AG04450 (cell line): ENCODE measurements at places on chromosomes 4 and X.

GRCh38 chr4:32440391-32440790 is 1720.2 kb downstream of the PCDH7 start:
- DNase-seq: no peak

GRCh38 chr4:37389967-37390580 is 145.5 kb downstream of the NWD2 start:
- DNase-seq: no peak

DNA sequence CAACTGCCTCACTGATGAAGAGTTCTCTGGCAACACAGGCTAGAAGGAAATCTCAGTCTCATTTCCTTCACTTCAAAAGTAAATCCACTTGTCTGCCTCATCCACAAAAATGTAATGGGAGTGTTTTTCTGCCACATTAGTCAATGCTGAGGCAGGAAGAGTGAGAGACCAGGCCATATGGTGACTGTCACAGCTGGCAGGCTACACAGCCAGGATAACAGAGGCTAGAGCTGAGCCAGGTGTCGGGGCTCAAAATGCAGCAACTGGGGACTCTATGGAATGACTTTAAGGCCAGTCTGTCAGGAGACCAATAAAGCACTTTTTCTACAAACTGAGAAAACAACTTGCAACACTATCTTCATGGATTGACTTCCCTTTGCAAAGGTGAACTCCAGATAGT is 204.2 kb downstream of the GPC3 start:
- DNase-seq: no peak

DNA sequence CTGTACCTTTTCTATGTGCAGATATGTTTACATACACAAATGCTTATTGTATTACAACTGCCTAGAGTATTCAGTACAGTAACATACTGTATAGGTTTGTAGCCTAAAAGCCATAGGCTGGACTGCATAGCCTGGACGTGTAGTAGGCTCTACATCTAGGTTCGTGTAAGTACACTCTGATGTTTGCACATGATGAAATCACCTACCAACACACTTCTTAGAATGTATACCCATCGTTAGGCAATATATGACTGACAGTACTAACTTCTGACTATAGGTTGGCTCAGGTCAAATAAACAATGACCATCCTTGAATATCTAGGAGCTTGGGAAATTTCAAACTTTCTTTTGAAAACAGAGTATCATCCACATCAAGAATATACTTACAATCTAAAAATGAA is 139.0 kb downstream of the CORIN start:
- DNase-seq: no peak

DNA sequence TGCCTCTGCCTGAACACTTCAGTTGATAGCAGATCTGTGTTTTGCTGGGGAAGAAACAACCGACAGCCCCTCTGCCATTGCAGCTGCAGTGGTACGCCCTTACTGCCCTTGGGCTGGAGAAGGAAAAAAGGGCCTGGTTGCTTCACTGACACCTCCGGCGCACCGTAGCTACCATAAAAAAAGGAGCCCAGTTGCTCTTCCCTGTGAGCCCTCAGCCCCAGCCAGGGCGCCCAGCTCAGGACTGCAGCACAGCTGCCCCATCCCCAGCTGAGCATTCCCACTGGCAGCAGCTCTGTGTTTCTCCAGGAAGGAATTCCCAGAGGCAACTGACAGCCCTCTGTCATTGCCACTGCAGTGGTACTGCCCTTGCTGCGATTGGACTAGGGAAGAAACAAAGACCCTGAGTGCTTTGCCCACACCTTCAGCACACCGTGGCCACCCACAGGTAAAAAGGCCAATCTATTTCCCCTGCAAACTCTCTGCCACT is 142.7 kb downstream of the DKK2 start:
- no peak for DNase-seq

GRCh38 chr4:172666711-172667368 is 501.8 kb upstream of the GALNT7 start:
- DNase-seq: no peak

DNA sequence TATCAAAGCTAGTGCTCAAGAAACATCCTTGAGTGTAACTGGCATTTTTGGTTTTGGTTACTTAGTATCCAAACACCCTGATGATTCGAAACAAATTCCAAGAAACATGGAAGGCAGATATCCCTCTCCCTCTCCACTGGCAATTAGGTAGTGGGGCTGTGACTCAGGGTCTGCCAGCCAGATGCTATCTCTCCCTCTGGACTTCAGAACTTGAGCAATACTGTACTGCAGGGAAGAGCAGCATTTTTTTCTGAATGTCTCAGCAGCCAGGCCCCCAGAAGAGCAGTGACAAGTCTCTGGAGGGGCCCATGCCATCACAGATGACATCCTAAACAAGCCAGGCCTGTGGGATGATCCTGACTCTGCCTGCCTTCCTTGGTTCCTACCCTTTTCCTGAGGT is 37.3 kb upstream of the BCORL1 start:
- DNase-seq: no peak

DNA sequence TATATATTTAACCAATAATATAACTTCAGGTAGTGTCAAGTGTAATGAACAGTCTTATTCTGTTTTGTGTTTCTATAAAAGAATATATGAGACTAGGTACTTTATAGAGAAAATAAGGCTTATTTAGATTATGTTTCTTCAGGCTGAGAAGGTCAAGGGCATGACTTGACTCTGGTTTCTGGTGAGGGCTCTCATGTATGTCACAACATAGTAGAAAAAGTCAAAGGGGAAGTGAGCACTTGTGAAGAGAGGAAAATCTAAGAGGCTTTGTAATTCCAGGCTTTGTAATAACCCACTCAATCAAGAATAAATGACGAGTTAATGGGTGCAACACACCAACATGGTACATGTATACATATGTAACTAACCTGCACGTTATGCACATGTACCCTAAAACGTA is 27.6 kb downstream of the PRR32 start:
- no peak for DNase-seq

DNA sequence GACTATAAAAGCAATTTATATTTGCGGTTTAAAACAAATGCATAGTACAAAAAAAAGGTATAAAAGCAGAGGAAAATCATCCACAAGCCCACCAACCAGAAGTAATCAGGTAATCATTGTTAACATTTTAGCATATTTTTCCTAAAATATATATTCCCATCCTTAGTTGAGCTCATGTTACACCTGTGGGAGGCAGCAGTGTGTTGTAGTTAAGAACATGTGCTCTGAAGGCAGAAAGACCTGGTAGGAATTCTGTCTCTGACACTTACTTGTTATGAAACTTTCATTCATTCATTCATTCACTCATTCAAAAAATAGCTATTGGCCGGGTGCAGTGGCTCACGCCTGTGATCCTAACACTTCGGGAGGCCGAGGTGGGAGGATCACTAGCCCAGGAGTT is 15.4 kb upstream of the CDKL5 start:
- no peak for DNase-seq

GRCh38 chrX:37912304-37912703 is 64.9 kb upstream of the DYNLT3 start:
- DNase-seq: no peak

GRCh38 chrX:17584248-17584681 is 153.0 kb upstream of the SCML1 start:
- DNase-seq: no peak

DNA sequence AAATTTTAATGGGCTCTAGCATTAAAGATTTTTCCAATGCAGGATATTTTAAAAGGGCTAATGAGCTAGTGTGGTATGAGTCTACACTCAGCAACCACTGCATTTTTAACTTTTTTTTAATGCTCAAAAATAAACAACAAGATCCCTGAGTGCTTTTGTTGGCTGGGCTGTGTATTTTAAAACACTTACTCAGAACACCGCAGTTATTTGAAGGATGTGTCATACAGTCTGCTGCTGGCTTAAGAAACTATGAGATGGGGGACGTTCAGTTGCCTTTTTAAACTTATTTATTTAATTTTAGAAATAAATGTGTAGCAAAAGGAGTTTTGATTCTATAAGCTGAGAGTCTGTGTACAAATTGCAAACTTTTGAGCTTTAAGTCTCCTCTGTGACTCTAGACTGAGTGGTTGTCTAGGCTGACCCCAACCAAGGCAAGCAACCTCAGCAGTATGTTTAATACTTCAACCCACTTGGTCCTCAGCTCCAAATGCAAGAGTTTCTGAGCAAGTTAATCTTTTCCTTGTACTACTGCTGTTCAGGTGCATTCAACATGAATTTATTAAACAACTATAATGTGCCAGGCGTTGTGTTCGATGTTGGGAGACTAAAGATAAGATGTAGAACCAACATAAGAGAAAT is 278.6 kb upstream of the DIPK2B start:
- DNase-seq: peak; percentile 60

GRCh38 chrX:12868747-12869146 is 1.9 kb downstream of the TLR7 start:
- DNase-seq: no peak

DNA sequence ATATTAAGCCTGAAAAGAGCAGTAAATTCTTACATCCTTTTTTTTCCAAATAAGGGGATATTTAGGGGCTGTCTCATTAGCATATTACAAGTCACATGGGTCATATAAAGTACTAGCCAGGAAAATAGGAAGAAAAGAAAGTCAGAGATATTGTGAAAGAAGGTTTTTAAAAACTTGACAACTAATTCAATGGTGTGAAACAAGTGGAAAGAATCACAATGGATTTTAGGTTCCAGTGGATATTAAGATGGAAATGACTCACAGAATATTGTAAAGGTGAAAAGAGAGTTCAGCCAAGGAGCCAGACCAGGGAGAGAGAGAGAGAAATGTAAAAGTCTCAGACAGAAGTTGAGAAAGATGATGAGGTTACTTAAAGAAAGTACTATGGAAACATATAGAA is 297.2 kb downstream of the IQCM start:
- no peak for DNase-seq

- DNase-seq: no peak
Observed at GRCh38 chr4:37754410-37755185, 68.4 kb upstream of the RELL1 start.

- DNase-seq: no peak
Observed at GRCh38 chr4:11743976-11744375, 315.3 kb upstream of the HS3ST1 start.

DNA sequence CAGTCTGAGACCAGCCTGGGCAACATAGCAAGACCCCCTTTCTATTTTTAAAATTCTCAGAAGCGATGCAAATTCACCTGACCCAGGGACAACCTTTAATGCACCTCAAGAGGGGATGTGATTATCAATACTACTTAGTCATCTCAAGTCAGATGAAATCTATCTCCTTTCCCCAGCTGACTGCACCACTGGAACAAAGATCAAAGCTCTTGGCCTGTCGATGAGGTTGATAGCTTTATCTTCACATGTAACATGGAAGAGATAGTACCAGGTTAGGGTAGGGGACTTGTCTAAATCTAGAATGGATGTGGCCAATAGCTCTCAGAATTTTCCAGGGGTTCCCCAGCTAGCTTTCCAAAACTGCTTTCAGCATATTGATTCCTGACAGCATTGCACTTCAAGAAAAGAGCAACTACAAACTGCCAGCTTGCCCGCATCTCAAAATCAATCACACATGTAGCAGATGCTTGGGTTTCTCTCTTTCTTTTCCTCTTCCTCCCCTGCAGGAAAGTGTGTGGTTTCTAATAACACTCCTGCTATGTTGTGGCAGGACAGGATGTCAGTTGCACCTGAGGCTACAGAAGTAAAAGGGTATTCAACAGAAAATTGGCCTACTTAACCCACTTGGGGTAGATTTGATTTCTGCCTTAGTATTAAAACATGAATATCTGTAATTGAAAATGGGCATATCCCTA is 12.2 kb upstream of the TMEM164 start:
- DNase-seq: no peak

DNA sequence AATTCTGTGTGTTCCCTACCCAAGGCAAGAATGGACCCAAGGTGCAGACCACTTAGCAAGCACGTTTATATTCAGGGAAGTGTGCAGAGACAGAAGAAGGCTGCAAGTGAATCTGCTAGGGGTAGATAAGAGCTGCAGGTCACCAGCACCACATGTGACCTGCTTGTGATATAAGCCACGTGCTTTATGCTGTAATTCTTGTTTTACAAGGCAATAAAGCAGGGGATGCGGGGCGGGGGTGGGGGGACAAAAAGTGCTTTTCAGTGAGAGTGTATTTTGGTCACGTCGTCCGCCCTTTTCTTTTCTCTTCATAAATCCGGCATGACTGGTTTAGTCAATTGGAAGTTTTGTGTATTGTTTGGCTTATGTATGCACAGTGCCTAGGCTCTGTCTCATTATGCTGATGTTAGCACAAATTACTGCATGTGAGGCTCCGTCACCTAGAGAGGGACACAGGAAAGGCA is 192.7 kb downstream of the RBMX2 start:
- DNase-seq: no peak

- no peak for DNase-seq
Observed at GRCh38 chr4:136121426-136121825, 1410.9 kb downstream of the PCDH18 start.

DNA sequence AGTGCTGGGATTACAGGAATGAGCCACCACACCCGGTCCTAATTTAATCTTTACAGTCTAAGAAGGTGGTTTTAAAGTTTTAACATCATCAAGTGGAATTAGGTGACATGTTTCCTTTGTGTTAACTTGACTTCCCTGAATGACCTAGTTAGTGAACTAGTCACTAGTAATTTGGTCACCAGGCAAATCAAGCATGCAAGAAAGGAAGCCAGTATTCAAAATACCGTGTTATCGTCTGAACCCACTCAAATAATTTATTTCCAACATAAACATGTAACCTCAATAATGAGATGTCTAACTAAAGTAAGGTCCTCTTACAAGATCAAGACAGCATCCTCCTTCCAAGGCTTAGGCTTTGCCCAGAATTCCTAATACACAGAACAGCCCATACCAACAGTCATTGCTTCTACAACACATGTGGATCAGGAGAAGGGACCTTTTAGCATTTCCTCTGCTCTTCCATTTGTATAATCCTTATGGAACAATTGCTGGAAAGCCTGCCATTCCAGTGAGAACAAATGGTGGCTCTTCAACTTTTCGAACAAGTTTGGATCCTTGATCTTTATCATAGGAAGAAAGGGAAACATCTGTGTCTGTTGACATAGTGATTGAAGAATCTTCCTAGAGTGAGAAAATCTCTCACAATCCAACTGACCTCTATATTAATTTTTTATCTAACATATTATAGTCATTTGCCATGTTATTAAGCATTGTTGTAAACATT is 97.2 kb downstream of the ANXA3 start:
- DNase-seq: no peak

- DNase-seq: no peak
Observed at GRCh38 chrX:151825007-151825406, 87.7 kb upstream of the MAGEA4 start.

DNA sequence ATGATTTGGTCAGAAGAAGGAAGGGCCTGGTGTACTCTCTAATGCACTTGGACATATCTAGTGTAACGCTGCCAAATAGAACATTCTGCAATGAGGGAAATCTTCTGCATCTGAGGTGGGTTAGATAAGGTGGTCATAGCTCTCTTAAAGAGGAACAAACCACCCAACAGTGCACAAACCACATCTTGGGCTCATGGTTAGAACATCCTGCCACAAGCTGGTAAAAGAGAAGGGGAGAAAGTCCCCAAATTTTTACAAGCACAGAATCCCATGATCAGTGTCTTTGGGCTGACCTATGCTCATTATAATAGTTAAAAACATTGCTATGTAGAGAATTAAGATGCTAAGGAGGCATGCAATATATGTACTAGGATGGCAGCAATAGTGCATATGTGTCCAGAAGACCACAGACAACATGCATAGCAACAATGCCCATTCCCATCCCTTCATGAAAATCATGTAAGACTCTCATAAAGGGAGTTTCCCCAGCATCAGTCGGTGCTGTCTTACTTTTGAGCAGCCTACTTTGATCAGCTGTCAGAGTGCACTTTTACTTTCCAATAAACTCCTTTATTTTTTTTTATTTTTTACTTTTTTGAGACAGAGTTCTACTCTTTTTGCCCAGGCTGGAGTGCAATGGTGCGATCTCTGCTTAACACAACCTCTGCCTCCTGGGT is 99.7 kb upstream of the SLC7A11 start:
- no peak for DNase-seq

- DNase-seq: no peak
Observed at GRCh38 chrX:115147220-115147619, 42.0 kb upstream of the RBMXL3 start.
